ENCODE measurements at places on chromosomes 5 and 9.
A peak's percentile ranks its signal among the peaks of the same experiment; 100 is the strongest.

DNA sequence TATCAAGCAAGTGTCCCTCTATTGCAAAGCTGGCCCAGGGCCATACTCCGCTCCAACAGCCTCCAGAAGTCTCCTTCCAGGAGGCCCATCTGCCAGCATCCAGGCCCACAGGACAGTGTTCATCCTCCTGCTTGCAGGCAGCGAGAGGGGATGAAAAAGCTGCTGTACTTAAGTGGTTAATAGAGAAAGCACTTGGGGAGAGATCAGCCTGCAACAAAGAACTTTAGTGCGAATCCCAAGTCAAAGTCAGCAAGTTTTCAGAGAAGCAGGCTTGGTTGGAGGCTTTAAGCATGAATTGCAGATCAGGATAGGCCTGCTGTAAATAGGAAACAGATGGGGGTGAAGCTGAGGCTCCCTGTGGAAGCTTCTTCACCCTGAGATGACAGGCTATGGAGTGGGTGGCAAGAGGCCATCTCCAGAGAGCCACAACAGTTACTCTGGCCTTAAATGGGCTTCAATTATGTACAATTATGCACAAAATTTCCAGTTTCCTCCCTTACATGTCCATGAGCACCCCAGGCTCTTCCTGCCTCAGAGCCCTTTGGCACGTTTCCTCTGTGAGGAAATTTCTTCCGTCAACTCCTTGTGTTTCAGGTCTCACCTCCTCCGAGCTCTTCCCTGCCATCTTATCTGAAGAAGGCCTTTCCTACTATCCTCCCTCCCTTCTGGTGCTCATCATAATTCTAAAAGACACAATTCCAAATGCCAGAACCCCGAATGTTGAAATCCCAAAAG, 98.0 kb upstream of the NR3C1 start:
- no peak for DNase-seq

- DNase-seq: peak; percentile 36
These were observed 44.0 kb upstream of the PLPP1 start for GRCh38 chr5:55578771-55579170.

DNA sequence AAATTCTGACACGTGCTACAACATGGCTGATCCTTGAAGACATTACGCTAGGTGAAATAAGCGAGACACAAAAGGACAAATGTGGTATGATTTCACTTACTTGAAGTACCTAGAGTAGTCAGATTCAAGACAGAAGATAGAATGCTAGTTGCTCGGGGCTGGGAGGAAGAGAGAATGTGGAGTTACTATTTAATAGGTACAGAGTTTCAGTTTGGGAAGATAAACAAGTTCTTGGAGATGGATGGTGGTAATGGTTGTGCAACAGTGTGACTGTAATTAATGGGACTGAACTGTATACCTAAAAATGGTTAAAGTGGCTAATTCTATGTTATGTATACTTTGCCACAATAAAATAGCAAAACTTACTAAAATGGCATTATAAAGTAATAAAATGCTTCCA, 34.4 kb downstream of the PAM start:
- DNase-seq: no peak

GRCh38 chr9:127061411-127061810, 61.0 kb downstream of the ANGPTL2 start:
- DNase-seq: no peak

DNA sequence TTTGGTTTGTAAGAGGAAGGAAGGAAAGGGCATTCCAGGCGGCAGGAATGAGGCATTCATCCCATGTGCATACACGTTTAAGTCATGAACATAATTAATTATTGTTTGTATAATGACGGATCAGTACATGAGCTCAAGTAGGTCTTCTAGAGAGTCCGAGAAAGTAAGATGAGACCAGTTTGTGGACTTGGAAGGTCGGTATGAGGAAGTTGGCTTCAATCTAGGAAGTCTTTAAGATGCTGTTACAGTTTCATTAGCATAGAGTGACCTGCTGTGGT, 2.1 kb downstream of the GTF3C4 start:
- DNase-seq: no peak

DNA sequence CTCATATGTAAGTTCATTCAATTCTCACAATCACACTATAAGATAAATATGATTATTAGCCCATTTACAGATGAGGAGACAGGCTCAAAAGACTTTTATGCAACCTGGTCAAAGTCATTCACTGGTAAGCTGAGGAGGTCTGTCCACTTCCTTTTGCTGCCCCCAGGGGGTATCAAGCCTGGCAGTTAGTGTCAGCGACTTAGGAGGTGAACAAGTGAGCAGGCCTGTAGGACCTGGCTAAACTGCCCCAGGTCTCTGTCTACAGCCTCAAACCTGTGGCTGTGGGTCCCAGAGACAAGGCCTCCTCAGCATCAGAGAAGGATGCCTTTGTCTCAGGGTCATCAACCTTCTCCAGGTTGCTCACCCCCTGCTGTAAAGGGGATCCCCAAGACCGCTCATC, 10.4 kb downstream of the TGFBI start:
- DNase-seq: no peak

DNA sequence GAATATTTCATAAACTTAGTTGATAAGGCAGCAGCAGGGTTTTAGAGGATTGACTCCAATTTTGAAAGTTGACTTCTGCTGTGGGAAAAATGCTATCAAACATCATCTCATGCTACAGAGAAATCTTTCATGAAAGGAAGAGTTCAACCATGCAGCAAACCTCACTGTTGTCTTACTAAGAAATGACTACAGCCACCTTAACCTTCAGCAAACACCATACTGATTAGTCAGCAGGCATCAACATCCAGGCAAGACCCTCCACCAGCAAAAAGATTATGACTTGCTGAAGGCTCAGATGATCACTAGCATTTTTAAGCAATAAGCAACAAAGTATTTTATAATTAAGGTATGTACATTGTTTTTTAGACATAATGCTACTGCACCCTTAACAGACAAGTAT, 7.6 kb downstream of the TMEM174 start:
- no peak for DNase-seq

GRCh38 chr9:73042155-73042554, 89.3 kb upstream of the ALDH1A1 start:
- peak; percentile 5 for DNase-seq

DNA sequence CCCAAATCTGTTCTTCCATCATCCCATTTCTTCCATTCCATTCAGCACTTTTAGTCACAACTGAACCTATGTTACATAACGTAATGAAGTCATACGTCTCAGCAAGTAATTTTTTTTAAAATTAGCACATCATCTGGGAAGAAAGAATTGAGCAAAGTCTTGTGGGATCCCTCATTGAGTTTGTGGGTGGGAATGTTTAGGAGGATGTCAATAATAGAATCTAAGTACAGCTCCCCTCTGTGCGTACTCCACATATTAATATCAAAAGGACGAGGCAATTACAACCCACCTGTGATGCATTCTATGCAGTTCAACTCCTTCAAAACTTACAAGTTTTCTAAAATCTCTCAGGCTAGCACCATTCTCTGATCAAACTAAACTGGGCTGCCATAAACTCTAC, 526.3 kb downstream of the AGTPBP1 start:
- DNase-seq: no peak

- DNase-seq: no peak
These were observed 25.9 kb downstream of the CCDC171 start for GRCh38 chr9:15578714-15579113.

DNA sequence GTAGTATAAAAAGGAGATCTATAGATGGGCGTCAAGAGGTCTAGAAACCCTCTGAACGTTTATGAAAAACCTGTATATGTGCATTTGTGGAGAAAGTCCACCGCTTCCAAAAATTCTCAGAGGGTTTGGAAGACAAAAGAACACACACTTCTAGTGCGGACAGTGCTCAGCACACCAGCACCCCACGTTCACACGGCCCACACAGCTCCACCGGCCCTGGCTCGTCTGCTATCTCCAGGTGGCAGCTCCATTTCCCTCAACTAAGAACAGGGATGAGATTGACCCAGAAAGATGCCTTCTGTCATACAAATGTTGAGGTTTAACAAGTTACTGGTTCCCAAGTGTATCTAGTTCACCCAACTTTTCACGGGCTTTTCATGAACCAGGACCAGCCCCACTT, 255.1 kb downstream of the NR2F1-AS1 start:
- no peak for DNase-seq

DNA sequence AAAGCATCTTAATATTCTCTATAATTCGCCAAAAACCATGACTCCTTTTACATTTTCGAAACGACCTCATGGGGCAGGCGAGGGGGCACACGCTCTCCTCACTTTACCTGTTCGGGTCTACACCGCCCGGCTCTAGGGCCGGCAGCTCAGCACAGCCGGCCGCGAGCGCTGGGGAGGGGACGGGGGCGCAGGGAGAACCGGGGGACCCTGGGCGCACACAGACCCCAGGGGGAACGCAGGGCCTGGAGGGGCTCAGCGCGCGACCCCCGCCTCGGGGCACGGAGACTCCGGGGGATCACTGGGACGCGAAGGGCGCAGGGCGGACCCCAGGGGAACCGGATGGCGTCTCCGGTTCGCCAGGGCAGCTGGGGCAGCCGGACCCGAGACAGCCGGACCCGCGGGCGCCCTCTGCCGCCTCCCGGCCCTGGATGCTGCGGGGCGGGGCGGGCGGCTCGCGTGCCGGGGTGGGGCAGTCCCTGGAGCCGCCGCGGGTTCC, at the start of gene AHRR:
AHRR (plus strand) TSS at position 485 of the 496 bp plus-strand sequence. CDS start 22,189 bp downstream, outside the sequence.
- peak; percentile 97 for DNase-seq

- DNase-seq: no peak
These were observed 14.1 kb upstream of the IRX4 start for GRCh38 chr5:1896602-1897376.

- no peak for DNase-seq
These were observed 213.9 kb downstream of the BNC2 start for GRCh38 chr9:16656432-16657169.

DNA sequence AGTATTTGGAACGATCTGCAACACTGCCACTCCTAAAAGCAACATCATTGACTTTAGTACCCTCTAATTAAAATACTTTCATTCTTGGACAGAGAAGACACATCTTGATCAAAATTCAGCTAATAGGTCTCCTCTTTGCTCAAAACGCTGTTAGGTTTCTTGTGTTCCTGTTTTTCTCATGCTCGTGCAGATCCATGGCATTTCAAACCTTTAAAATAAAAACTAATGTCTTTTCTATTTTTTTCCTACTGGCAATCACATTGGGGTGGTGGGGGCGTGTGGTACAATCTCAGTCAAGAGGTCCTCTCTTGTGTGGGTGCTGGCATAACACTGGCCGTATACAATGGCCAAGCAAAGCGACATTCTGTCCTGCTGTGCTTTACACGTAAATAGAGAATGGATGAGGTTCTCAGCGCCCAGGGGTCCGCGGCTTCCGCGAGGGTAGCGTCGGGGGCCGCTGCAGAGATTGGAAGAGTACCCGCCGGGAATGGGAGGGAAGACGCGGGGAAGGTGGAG, 315 bp upstream of the GPR150 start:
- DNase-seq: no peak

DNA sequence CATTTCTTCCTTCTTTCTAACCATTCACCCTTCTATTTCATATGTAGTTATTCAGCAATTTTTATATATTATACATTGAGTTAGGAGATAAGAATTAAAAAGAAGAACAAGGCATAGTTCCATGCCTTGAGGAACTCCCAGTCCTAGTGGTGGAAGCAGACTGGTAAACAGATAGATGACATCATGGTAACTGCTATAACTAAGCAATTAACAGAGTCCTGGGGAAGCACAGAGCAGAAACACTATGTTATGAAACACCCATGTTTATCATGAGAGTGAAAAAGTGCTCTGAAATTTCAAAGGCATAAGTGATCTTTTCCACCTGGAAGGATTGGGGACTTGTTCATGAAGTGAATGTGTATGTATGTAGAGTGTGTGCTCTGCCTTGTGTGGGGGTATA, 14.6 kb downstream of the PAPPA start:
- no peak for DNase-seq

- no peak for DNase-seq
These were observed 30.7 kb downstream of the QRFP start for GRCh38 chr9:130865921-130866320.

DNA sequence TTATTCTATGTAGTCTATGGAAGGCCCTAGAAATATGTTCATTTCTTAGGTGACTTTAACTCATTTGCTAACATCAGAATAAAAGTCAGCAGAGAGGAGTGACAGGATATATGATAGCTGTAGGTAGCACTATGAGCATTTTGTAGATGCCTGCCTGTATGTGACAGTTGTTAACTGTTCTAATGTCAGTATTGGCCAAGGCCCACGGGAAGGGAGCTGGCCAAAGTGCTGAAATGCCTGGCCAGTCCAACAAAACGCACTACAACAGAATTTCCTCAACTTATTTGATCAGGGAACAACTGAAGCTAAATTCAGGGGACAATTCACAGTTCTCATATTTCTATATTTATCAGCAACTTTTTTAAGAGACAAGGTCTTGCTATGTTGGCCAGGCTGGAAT, 20.8 kb downstream of the SV2C start:
- no peak for DNase-seq

GRCh38 chr9:90129446-90129845, 513.2 kb downstream of the DIRAS2 start:
- DNase-seq: no peak

GRCh38 chr5:65928322-65928752, 2.0 kb downstream of the ERBIN start:
- no peak for DNase-seq

All from hepatic stellate cell (primary cell).